ENCODE measurements at places on chromosomes 4 and X.

DNA sequence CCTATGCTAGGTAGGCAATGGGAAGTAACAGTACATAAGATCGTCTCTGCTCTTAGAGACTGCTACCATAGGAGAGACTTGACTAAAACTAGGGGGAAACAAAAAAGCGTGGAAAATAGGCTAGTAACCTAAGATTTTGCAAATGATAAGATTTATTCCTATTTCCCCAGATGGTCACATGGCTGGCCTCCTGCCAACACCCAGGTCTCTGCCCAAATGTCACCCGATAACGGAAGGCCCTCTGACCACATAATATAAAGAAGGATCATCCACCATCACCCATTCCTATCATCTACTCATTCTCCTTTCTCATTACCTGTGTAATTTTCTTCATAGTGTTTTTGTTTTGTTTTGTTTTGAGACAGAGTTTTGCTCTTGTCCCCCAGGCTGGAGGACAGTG lies 4.7 kb downstream of the LAMP2 start:
- no peak for DNase-seq

- DNase-seq = no peak
These were observed 264.8 kb upstream of the LDB2 start for GRCh38 chr4:17163156-17163771.

- DNase-seq = no peak
These were observed 10.1 kb downstream of the AMOT start for GRCh38 chrX:112830540-112830939.

DNA sequence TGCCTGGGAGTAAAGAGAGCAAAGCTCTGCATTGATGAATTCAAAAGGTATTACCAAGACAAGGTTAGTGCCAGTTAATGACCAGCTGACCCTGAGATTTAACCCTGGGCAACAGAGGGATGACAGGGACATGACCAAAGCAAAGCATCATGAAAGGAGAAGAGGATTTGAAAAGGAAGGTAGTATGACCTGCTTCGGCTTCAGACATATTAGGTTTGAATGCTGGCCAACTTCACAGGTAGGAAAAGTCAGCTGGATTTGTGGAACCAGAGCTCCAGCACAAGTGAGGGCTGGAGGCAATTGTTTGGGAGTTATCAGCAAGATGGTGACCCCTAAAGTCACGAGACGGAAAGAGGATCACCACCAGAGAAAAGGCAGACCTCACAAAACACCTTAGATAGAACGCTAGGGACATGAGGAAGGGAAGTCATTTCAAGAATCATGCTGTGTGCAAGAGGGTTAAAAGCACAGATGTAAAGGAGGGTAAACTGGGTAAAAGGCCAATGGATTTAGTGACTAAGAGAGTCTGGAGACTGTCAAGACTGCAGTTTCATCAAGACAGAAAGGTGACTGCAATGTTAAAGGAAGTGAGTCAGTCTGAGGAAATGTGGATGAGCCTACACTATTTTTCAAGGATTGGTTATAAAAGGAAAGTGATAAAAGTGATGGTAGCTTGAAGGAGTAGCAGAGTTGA lies 45.6 kb downstream of the SH3RF1 start:
- no peak for DNase-seq

- DNase-seq = no peak
These were observed 206.4 kb downstream of the NR3C2 start for GRCh38 chr4:148235809-148236208.

DNA sequence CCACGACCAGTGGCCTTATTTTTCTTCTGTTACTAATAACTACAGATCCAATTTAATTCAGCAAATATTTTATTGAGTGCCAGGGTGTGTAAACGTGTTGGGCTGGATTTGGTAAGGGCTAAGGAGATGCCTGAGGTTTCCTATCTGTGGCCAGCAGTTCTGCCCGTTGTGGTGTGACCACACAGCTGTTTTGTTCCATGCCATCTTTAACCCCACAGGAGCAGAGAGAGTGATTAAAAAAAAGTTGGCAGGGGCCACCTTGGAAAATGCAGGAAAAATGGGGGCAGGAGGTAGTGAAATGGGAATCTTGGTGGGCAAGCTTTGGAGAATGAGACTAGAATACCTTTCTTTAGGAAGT lies 1.1 kb downstream of the PLAC8 start:
- no peak for DNase-seq

DNA sequence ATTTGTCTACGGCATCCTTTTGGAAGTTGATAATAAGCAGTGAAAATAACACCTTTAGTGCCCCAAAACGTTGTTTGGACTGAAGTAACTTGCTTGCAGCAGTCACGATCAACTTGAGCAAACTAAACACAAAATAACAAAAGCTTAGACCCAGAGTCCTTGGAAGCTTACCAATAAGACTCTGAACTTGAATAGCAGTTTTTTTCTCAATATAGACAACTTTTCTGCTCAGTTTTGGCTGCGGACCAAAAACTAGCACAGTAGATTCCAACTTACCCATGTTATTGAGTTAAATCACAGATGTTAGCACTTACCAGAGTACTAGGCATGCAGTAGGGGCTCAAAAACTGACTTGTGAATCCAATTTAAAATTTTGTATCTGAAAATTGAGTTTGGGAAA lies 746.9 kb downstream of the PCDH19 start:
- no peak for DNase-seq

DNA sequence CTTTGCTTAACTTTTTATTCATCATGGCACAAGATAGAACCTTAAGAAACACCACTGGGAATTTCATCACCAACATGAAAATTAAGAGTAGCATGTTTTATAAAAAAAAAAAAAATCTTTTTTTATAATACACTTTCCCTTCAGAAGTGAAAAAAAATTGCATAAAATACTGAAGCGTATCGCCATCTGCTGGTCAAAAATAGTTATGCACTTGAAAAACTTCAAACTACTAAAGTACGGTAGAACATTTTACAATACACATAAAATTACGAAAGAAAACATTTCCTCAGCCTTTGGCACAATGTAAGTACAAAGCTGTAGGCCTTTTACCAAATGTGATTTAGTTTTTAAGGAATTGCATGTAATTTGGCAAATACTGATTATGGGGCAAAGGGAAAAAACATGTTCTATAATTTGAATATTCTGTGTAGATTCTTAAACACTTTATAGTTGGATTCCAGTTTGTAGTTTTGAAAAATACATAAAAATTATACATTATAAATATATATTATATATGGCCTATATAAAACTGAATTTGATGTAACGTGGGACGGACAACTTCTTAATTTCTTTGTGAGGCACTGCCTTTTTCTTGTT lies 26.5 kb downstream of the HCCS start:
- no peak for DNase-seq
